ENCODE measurements at places on chromosomes 2 and 18.

DNA sequence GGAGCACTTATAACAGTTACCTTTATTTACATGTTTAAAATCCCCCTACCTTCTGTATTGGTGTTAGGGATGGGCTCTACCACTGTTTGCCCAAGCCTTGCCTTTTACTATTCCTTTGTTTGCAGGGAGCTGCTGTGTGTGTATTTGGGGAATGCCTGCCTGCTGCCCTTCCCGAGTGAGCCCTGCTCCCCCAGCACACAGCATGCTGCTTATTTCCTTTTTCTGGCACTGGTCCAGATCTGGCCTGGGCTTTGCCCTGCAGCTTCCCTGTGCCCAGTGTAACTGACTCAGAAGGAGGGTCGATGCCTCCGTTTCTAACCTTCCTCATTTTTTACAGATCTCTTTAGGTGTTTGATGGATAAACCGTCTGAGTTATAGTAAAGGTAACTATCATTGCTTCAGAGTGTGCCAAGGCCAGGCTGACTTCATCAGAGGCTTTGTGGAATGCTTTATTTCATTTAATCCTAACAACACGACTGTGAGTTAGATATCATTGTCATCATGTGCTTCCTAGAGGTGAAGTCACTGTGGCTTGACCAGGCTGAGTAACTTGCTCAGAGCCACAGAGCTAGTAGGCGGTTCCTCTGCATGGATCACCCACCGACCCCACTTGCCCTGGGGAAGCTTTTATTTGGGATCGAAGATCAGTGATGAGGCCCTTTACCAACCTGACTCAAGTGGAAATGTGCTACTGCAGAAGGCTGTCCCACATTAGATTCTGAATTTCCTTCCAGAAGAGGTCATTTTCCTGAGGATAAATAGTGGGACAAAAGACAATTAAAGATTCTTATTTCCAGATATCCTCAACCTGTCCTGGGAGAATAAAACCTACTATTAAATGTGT lies 238.8 kb downstream of the ZNF407 start:
- DNase-seq = peak; percentile 43

- DNase-seq = no peak
Measured at GRCh38 chr2:190205657-190206056, 114.0 kb downstream of the HIBCH start.

DNA sequence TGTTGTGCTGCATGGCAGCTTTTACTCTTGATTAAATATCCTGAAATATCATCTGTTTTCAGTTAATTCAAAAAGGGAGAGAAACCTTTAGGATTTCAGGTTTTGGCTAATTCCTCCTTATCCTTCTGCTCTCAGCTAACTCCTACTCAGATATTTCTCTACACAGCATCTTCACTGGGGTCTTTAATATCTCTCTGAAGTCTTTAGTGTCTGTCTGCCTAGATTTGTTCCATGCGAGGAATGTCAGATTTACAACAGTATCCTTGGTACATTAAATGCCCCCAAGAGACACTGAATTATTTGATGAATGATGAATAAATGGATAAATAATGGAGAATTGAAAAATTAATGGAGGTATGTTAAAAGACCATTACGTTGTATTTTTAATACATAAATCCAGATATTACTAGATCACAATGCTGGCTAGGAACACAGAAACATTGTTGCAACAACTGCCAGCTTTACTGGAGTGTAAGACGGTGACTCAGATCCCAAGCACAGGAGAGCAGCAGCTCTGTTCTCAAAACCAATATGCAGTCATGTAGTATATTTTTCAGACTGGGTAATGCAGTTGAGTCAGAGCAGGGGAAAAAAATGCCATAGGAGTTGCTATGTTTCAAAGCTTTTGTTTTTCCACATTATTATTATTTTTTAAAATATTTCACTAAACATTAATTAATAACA lies 388.0 kb upstream of the SYT4 start:
- DNase-seq = no peak

- no peak for DNase-seq
Measured at GRCh38 chr2:9085353-9085752, 81.9 kb upstream of the MBOAT2 start.

GRCh38 chr2:72887740-72888437 lies 681 bp downstream of the SPR start:
- peak; percentile 95 for DNase-seq

- DNase-seq = peak; percentile 73
Measured at GRCh38 chr2:58428096-58429013, 187.2 kb upstream of the FANCL start.

DNA sequence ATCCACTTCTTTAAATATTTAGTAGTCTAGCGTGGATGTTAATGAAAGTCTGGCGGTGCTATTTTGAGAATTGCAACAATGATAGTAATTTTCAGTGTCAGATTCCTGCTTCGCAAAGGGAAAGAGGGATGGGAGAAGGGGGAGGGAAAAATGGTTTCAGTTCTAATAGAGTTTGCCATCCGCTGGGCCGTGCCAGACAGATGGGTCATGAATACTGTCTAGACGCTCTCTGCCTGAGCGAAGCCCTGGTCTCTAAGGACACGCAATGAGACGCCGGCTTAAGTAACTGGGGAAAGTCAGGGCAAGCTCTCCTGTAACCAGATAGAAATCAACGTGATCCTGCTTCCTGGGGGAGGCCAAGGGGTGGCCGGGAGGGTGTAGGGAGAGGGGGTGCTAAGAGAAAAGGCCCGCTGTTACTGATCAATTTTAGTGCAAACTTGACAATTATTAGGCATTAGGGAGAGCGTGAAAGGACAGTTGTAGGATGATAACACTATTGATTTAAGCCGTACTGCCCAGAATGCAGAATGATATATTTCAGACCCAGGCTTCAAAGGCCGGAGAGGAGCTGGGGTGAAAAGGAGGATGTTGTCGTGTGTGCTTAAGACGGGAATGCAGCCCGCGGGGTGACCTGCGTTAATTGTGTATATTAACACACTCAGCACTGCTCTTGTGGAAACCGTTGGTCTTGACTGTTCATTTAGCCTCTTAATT lies 229.2 kb downstream of the LDLRAD4 start:
- no peak for DNase-seq

GRCh38 chr18:45197526-45197970 lies 417.7 kb upstream of the SLC14A2 start:
- DNase-seq = peak; percentile 89

DNA sequence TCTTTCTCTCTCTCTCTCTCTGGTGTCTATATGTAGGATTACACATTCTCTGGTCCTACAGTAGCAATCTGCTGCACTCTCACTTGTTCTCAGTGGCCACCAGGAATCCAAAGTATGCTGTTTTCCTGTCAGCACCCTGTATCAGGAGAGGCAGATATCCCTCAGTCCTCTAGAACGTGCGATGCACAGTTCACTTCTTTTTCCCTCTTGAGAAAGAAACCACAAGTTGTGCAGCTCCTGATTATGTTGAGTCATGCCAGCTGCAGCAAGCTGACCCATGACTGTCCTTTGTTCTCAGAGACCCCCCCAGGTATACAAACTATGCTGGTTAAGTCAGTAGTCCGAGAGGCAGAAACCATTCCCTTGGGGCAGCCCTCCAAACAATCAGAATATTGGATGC lies 54.6 kb downstream of the LANCL1 start:
- DNase-seq = peak; percentile 16

DNA sequence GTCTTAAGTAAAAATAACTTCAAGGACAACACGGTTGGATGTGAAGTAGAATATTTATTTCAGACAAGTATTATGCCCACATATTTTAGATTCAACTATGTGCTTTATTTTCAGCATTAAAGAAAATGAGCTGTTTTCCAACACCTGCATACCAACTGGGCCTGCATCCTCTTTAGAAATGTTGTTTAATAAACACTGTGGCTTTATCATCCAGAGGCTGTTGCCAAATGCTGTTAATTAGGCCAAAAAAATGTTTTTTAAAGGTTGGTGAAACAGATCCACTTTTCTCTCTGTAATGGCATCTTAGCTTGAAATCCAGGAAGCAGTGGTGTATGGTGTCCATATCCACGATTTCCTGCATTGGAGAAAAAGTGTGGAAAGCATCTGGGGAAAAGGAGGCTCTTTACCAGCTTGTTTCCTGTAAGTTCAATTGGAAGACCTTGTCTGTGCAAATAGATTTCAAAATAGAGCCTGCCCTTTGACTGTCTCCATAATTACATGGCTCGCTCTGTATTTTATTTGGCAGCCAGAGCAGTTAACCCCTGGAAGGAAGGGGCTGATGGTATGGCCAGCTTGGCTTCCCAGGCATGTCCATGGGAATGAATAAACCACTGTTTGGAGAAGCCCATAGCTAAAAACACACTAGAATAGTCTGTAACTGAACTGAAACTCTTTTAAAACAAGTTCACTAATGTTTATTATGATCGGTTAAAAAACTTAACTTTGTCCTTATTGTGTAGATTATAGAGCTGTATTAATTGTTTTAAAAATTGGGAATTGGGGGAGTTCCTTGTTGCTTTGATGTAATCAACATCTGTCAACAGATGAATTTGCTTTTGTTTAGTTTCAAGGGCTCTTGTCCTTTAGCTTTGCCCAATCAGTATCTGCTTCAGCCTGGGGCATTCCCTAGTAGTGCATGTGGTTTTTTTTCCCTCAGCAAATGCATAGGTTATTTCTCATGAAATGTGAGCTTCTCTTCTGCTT lies 33.0 kb upstream of the DLX1 start:
- peak; percentile 50 for DNase-seq

GRCh38 chr18:73923866-73924265 lies 223.8 kb downstream of the FBXO15 start:
- no peak for DNase-seq

DNA sequence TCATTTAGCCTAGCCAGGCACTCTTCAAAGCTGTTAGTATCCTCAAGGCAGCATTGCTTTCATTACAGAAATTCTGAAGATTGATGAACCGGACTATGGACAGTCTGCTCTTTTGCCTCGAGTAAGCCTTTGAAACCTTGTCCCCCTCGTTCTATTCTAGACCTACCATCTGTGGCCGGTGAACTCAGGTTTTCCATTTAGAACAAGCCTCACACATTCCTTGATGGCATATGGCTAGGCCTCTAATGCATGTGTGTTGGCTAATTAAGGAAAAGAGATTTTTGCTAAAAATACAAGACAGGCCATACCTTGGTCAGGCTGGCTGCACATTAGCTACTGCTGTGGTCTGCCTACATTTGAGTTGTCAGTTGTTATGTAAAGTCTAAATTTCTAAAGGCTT lies 111.8 kb downstream of the CERS6 start:
- no peak for DNase-seq

GRCh38 chr2:219001577-219002394 lies 8.6 kb upstream of the CRYBA2 start:
- peak; percentile 99 for DNase-seq

- DNase-seq = no peak
Measured at GRCh38 chr2:111661286-111661940, 222.6 kb downstream of the ANAPC1 start.

GRCh38 chr2:100246163-100247145 lies 75.8 kb downstream of the LONRF2 start:
- peak; percentile 73 for DNase-seq

DNA sequence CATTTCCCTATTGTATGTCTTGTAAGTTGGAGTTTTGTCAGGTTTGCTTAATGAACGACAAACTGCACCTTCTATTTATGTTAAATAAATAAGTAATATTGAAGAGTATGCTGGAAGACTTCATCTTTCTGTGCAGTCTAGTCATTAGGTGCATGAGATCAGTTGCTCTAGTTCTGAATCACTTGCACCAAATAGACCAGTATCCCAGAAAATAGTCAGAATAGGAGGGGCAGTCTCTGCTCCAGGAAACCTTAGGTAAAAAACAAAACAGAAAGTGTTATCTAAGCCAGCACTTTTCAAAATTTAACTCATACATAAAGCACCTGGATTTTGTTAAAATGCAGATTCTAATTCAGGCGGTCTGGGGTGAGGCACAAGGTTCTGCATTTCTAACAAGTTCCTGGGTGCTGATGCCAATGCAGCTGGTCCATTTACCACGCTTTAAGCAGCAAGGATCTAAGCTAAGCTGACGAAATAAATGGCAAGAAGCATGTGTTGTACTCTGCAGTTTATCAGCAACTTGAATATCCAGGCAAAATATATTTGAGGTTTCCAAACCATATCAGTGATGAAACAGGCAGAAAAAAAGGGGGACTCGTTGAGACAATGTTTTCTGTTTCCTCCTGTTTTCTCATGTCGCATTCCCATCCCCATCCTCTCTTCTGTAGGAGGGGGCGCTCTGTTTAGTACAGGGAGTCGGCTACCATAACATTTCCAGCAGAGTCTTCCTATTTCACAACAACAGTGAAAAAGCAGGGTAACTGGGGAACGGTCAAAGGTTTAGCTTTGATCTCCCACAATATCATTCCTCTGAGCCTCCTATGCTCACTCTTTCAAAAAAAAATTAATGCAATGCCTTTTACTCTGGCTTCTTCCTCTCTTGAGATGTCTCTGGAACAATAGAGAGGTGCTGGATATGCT lies 106.4 kb downstream of the MBD2 start:
- no peak for DNase-seq

- DNase-seq = no peak
Measured at GRCh38 chr2:160306985-160307384, 106.9 kb upstream of the ITGB6 start.

DNA sequence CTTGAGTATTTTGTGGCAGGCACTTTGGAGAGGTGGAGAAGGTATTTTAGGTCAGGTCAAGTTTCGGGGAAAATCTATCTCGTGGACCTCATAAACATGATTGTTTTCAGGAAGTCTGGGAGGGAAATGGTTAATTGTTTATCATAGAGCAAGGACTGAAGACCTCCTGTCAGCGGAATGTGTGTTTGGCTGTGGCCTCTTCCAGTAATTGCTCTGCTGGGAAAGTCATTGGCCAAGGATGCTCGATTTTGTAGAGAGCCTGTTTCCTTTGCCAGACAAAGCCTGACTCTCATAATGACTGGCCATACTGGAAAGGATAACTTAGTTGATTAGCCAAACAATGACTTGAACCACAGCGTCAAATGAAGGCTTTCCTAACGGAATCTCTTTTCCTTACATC lies 30.0 kb downstream of the IL1R2 start:
- no peak for DNase-seq

GRCh38 chr18:50849419-50849821 lies 29.5 kb upstream of the ME2 start:
- DNase-seq = no peak
